ENCODE measurements at places on chromosomes 7 and 10.

- no peak for DNase-seq
Observed at GRCh38 chr7:15403751-15404150, 158.1 kb downstream of the AGMO start.

- no peak for DNase-seq
Observed at GRCh38 chr7:144641389-144642044, 194.3 kb downstream of the TPK1 start.

- peak; percentile 67 for DNase-seq
Observed at GRCh38 chr7:102425639-102426267, 7.6 kb upstream of the ORAI2 start.

GRCh38 chr10:121926671-121927317 is 1.0 kb downstream of the ATE1 start:
- no peak for DNase-seq
